ENCODE measurements at places on chromosomes 6 and 20.

GRCh38 chr6:134185277-134185676, 132.6 kb downstream of the SGK1 start:
- no peak for DNase-seq

- no peak for DNase-seq
These were observed 7.4 kb downstream of the ADAM33 start for GRCh38 chr20:3674447-3674846.

GRCh38 chr6:64932486-64932885, 774.5 kb downstream of the EYS start:
- DNase-seq: no peak

- no peak for DNase-seq
These were observed 77.7 kb upstream of the KCNG1 start for GRCh38 chr20:51100617-51101016.

DNA sequence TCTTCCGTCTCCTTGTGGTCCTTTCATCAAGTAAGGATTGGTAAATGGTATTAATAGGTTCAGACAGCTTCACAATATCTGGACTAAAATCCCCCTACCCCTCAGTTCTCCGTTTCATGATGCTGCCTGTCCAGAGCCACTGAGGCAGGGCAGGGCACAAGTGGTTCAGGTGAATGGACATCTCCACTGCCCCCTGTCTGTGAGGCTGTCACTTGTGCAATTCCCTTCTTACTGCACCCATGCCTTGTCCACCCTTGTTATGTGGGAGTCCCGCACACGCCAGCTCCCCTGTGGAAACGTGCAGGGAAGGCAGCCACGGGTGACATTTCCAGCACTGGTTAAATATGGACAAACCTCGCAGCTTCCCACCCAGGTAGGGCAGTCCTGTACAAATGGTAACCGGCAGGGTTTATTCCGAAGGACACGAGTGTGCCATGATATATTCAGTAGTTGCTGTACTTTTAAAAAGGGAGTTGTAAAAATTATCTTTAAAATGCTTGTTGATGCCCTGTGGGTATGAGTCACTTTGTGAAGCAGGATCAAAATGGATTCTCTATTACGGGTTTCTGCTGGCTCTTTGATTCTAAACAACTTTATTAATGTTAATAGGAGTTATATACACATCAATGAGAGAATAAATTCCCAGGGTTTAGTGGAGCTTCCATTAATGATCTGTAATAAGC, 73.5 kb downstream of the FYN start:
- DNase-seq: no peak

DNA sequence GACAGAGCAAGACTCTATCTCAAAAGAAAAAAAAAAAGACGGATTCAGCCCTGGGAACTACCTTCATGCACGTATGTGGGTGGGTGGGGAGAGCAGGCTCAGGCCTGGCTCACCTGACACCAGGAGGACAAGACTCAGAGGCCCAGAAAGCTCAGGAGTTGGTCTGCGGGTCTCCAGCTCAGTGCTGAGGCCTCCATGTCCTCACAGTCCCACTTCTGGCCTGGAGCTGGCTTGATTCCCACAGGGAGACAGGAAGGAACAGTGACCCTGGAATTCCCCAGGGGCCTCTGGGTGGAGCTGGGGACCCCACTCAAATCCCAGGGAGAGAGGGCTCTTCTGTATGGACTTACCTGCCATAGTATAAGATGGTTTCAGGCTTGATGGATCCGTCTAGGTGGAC, 15.6 kb downstream of the ADA start:
- no peak for DNase-seq

DNA sequence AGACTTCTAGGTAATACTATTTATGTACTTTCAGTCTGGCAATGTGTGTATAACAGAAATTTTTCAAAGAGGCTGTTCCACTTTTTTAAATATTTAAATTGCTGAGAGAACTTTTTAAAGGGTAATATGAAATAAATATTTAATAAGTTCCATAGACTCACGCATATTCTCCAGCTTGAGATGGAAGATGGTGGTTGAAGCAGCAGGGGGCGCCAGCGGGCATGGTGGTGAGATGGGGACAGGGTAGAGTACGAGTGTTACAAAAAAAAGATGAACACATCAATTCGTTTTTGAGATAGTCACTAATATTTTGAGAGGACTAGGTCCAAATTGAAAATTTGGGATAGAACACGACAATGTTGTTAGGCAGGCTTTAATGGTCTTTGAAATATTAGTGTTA, 68.4 kb downstream of the RSPO3 start:
- peak; percentile 11 for DNase-seq

DNA sequence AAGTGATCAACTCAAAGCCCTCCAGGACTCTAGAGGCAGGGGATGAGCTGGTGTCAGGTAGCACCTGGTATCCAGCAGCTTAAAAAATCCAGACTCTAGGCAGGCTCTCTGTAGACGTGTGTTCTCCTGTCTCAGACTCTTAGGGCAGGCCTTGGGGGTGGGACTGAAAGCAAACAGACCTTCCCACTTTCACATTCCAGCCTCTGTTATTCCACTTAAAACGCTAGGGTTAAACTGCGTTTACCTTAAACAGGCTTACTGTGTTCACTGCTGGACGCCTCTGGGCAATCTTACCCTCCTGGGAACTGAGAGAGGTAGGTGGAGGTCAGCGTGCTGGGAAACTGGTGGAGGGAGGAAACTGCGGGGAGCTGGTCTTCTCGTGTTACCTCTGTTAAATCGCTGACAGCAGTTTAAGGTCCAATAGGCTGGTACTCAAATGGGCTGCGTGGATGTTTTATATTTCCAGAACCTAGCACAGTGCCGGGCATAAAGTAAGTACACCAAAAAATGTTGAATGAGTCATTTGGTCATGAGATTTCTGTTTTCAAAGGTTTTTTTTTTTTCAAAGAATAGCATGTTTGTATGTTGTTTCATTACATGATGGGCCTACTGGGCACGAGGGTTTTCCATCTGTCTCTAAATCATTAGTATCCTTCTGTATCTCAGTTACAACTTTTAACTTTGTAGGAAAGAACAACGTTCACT, at the start of gene GCNT2:
GCNT2 (plus strand) TSS at position 248 of the 705 bp plus-strand sequence. CDS start 7,561 bp downstream, outside the sequence.
- no peak for DNase-seq

GRCh38 chr6:137717074-137718073, 149.7 kb upstream of the TNFAIP3 start:
- no peak for DNase-seq

- DNase-seq: no peak
These were observed 95.1 kb downstream of the MMS22L start for GRCh38 chr6:97187951-97188350.

GRCh38 chr20:52941808-52942207, 30.4 kb upstream of the TSHZ2 start:
- no peak for DNase-seq

- no peak for DNase-seq
These were observed 29.7 kb downstream of the CEP162 start for GRCh38 chr6:84197708-84198107.

DNA sequence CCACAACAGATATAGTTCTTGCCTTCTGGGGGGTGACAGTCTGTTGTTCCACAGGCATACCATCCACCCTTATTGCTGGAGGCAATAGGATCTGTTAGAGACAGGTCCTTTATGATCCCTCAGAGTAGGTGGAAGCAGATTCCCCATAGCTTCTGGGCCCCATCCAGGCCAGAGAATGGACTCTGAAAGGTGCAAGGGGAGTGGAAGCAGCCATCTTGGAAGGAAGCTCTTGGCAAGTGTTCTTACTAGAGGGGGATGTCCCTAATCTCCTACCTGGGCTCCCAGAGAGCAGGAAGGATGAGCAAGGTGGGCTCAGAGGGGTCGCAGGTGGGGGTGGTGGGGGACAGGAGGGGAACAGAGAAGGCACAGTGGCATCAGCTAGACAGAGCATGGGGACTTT, 33.4 kb downstream of the CEBPB start:
- no peak for DNase-seq

All from activated naive CD8-positive, alpha-beta T cell treated with anti-CD3 and anti-CD28 coated beads, Interleukin-2, amount 50 U/mL, for 16 hours (primary cell).